EL (cell line): ENCODE measurements at places on chromosomes 1 and 21.

DNA sequence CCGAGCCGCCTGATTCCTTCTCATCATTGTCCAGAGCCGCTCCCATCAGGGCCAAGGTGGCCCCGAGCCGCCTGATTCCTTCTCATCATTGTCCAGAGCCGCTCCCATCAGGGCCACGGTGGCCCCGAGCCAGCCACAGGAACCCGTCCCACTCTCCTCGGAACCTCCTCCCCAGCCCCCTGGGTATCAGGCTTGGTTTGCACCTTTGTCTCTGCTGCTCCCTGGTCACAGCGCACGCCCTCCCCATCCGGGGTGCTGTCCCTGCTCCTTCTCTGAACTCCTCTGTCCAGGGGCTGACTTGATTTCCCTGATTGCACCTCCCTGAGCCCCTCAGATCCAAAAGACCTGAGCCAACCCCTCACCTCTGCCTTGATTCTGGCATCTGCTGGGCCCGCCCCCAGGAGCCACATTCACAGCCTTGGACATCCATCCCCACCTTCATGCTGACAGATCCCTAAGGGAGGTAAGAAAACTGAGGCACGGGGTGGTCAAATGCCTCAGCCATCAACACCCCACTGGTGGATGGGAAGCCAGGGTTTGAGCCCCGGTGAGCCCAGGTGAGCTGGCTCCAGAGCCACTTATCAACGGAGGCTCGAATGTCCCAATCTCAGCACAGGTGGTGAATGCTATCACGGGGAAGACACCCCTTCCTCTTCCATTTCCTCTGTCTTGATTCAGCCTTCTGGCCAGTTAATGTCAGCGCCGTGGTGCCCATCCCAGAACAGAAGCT is 25.6 kb upstream of the COL18A1 start:
- DNase-seq = no peak

DNA sequence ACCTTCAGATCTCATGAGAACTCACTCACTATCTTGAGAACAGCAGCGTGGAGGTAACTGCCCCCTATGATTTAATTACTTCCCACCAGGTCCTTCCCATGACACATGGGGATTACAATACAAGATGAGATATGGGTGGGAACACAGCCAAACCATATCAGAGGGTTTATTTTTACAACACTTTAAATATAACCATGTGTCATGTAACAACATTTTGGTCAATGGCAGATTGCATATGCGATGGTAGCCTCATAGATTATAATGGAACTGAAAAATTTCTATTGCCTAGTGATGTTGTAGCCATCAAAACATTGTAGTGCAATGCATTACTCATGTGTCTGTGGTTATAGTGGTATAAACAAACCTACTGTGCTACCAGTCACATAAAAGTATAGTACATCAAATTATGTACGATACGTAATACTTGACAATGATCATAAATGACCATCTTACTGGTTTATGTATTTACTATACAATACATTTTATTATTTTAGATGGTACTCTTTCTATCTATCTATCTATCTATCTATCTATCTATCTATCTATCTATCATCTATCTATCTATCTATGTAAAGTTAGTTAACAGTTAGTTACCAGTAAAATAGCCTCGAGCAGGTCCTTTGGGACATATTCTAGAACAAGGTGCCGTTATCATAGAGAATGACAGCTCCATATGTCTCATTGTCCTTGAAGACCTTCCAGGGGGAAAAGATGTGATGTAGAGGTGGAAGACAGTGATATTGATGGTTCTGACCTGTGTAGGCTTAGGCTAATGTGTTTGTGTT is 12.6 kb upstream of the S100B start:
- peak; percentile 21 for DNase-seq

- no peak for DNase-seq
Measured at GRCh38 chr1:224620105-224620504, 4.0 kb downstream of the CNIH3 start.

GRCh38 chr1:228022571-228023293 is 15.9 kb downstream of the WNT3A start:
- DNase-seq = no peak

- DNase-seq = peak; percentile 73
Measured at GRCh38 chr1:206461602-206462455, 8.4 kb upstream of the IKBKE start.

DNA sequence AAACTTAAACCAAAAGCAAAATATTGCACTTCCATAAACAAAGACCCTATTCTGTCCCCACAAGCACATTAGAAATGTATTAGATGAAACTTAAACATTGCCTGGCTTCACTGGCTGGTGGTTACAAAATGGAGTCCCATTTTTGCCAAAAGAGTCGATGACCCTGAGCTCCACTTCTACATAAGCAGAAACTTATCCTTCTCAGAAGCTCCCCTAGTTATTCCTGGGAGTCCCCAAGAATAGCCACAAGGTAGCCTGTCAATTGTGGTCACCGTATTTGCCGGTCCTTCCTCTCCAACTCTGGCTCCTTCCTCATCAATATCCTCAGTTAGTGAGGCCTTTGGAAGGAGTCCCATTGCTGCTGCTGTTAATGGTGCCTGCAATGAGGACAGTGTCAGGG is 37.3 kb downstream of the CDCP2 start:
- DNase-seq = no peak

DNA sequence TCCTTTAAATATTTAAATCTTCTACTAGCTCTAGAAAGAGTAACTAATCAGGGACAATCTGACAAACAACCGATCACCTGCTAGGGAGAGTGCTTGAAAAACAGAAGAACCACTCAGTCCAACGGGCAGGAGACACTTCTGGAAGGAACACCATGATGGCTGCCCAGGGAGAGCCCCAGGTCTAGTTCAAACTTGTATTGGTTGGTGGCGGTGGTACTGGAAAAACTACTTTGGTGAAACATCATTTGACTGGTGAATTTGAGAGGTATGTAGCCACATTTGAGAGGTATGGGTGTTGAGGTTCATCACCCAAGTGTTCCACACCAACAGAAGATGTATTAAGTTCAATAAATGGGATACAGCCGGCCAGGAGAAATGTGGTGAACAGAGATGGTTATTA is 4.8 kb upstream of the WDR47 start:
- no peak for DNase-seq

DNA sequence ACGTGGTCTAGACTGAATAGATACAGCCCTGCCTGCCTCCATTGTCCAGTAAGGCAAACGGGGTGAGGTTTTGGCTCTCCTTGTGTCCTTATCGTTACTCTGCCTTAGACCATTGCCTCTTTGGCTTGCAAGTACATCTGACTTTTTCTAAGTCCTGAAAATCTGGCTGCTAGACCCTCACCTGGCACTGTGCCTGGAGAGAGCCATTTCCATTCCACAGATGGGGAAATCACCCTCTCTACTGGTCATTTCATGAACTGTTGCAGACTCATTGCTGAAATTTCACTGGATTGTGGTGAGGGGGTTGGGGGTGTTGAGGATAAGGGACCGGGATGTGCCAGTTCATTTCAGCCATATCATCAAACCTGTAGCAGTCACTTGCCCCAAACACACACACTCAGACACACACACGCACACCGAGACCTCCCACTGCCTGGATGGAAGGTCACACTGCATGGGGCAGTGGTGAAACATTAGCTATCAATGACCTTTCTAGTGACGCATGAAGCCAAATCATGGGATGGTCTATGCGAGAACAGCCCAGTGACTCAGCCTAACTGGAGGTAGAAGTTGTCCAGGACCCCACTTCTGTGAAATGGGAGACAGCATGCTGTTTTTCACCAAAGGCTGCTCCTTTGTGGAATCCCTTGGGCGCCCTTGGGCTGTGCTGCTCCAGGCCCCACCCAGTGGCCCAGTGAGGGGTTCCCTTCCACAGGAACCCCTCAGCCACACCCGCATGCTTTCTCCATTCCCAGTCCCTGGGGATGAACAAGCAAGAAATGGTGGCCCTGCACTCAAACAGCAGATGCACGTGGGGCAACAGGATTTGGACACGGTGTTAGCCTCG is 34.9 kb upstream of the VASH2 start:
- DNase-seq = peak; percentile 12

DNA sequence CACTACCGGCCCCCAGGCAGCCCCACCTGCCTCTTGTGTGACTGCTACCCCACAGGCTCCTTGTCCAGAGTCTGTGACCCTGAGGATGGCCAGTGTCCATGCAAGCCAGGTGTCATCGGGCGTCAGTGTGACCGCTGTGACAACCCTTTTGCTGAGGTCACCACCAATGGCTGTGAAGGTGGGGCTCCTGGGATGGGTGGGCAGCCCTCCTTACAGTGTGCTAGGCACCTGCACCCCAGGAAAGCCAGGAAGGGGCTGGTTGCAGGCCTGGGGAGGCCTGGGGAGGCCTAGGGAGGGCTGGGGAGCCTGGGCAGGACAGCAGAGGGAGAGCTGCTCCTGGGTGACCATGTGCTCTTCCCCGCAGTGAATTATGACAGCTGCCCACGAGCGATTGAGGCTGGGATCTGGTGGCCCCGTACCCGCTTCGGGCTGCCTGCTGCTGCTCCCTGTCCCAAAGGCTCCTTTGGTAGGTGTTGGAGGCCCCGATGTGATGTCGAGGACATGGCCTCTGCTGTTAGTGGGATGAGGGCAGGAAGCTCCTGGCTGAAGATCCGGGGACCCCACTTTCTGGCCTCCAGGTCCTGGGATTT is 16.5 kb downstream of the CELSR2 start:
- DNase-seq = no peak

DNA sequence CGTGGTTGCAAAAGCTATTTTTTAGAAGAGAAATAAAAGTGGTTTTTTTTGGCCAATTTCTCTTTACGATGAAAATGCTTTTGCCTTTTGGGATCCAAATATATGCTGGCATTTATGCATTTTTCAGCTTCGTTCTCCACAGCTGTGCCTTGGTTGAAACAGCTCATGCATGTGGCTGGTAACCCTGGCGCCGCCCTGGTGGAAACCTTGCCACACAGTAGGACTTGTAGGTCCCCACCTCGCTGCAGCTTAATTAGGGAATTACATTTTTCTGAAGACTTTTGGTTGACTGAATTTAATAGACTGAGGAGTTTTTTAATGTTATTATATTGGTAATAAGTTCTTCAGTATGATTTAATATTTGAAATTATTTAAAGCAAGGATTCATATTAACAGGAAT is 12.7 kb upstream of the PCP4 start:
- DNase-seq = no peak

DNA sequence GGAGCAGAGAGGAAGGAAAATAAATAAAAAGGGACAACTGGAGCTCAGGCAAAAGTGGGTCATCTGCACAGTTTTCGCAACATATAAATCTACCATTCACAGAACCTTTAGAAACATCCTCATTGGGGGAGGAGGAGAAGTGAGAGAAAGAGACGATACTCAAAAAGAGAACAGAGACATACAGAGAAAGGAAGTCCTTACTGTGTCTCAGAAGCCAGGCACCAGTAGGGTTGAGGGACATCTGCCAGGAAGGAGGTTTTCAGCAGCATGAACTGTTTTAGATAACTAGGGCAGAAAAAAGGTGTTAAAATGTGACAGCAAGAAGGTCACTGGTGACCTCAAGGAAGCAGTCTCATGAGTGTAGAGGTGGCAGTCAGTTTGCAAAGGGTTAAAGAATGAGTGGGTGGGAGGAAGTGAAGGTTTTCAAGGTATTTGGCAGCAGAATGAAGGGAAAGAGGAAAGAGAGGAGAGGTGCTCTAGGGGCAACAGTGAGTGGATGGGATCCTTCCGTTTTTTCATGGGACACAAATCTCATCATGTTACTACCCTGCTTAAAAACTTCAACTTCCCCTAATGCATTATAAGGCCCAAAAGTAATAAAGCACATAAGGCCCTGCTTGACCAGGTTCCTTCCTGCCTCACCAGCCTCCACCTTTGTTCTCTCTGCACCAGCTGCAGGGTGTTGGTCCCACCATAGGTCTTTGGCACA is 9.5 kb downstream of the JAK1 start:
- DNase-seq = no peak

DNA sequence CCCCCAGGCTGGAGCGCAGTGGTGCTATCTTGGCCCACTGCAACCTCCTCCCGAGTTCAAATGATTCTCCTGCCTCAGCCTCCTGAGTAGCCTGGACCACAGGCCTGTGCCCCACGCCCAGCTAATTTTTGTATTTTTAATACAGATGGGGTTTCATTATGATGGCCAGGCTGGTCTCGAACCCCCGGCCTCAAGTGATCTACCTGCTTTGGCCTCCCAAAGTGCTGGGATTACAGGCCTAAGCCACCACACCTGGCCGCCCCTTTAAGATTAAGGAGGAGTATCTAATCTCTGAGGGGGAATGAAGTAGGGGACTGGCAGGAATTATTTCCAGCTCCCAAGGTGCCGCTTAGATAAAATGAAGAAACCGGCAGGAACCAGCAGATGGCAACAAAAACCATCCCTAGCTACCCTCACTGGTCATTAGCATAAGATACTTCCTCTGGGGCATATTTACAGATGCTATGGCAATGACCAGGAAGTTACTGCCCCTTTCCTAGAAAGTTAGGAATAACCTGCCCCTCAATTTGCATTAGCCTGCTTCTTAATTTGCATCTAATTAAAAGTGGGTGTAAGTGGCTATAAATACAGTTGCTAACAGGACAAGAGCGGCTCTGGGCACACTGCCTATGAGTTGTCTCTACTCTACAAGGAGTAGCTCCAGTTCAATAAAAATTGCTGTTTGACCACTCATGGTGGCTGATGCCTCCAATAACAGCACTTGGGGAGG is 7.1 kb upstream of the NSUN4 start:
- DNase-seq = peak; percentile 44

DNA sequence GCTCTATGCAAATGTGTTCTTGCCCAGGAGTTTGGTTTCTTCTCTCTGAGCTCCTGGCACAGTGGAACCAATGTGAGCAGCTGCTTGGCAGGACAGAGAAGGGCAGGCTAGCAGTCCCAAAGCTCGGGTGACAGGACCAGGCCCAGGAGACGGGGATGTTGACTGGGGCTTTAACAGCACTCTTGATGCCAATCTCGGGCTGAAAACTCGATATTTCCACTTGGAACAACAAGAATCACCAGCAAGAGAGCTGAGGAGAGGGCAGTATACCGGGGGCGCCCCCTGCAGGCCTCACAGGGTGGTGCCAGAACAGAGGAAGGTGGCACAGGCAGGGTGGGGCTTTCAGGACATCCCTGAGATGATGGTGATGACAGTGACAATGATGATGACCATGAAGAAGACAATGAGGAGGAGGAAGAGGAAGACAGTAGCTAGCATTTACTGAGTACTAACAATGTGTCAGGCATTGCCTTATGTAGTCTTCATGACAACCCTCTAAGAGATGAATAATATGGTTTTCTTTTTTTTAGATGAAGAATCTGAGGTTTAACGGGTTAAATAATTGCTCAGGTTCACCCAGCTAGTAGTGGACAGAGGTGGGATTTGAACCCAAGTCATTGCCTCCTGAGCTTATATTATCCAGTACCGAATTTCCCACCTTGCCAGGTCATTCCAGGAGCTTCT is 2.7 kb upstream of the KCNJ9 start:
- peak; percentile 46 for DNase-seq

DNA sequence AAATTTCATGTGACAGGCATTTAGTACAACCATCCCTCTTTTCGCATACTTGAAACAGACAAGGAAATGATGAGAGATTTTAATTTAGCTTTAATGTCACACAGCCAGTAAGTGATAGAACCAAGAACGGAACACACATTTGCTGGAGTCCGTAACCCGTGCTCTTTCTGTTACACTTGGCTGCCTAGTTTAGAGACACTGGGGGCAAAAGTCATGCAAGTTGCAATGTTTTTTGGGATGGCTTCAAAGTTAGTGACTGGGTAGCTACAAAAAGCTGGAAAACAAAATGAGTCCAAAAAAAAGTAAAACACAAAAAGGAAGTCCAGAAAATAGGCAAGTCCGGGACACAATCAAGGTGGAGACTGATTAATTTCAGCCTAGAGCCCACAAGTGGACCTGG is 5.9 kb downstream of the NID1 start:
- no peak for DNase-seq

- no peak for DNase-seq
Measured at GRCh38 chr1:223143537-223144248, 645 bp upstream of the TLR5 start.

- DNase-seq = no peak
Measured at GRCh38 chr1:58082596-58082995, 463.9 kb downstream of the OMA1 start.
